Activated naive CD4-positive, alpha-beta T cell treated with Interleukin-2 at 50 U/mL for 16 hours (primary cell): ENCODE measurements at places on chromosomes 3 and 15.
A peak's percentile ranks its signal among the peaks of the same experiment; 100 is the strongest.

- no peak for DNase-seq
Observed at GRCh38 chr3:194286375-194287146, 64.6 kb downstream of the CPN2 start.

GRCh38 chr3:149816986-149817385 is 4.0 kb downstream of the RNF13 start:
- no peak for DNase-seq

DNA sequence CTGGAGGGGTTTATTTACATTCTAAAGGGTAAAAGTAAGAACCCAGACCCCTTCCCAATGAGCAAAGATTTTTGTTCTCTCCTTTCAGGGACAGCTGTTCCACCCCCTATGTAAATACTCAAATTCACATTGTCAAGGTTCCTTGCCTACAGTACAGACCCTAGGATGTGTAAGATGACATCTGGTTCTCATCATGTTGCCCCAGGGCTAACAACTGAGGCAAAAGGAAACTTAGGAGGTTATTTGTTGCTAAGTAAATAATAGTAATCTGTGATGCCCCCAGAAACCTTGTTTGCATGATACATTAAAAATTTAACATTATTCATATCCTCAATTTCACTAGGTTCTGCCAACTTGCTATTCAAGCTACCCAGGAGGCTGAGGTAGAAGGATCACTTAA is 135.0 kb upstream of the CCNL1 start:
- DNase-seq: no peak

DNA sequence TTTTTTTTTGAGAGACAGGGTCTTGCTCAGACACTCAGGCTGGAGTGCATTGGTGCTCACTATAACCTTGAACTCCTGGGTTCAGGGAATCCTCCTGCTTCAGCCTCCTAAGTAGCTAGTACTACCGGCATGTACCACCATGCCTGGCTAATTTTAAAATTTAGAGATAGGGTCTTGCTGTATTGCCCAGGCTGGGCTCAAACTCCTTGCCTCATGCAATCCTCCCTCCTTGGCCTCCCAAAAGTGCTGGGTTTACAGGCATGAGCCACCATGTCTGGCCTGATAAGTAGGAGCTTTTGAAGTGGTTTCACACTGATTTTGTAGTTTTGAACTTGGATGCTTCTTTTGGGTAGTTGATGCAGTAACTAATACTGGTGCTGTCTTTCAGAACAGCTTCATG is 7.8 kb downstream of the MAP2K1 start:
- no peak for DNase-seq

DNA sequence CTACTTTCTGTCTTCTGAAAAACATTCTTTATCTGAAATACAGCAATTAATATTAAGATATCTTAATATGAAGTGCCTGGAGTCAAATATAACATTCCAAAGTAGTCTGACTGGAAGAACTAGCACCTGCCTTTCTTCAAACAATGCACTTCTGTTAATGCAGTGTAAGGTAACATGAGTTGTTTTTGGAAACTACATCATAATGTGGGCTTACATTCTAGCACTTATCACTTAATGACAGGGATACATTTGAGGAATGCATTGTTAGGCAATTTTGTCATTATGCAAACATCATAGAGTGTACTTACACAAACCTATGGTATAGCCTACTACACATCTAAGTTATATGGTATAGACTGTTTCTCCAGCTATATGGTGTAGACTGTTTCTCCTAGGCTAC is 49.2 kb downstream of the SLC15A2 start:
- DNase-seq: no peak

DNA sequence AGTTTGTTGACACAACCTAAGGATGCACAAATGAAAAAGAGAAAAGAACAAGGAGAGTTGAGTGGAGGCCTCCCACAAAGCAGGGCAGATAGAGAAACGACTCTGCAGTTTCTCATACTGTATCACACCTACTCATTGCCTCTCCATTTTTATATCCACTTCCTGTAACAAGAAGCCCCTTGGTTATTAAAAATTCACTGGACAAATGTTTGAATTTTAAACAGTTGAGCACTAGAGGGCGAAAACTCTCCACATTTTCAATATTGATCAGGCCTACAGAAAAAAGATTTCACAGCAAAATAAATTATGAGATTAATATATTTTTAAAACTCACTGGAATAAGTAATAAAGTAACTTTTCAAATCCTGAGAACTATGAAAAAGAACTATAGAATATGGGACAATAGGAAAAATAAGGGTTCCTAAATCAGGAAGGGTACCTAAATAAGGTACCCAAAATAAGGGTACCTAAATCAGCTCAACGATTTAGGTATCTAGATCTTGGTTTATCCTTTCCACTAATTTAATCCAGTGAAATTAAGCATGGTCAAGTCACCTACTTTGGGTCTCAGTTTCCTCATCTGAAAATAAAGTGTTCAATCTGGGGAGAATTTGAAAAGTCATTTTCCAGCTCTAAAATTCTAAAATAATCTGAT is 47.0 kb upstream of the PPIB start:
- no peak for DNase-seq

GRCh38 chr3:50125541-50126286 is 29.4 kb upstream of the SEMA3F start:
- DNase-seq: no peak

DNA sequence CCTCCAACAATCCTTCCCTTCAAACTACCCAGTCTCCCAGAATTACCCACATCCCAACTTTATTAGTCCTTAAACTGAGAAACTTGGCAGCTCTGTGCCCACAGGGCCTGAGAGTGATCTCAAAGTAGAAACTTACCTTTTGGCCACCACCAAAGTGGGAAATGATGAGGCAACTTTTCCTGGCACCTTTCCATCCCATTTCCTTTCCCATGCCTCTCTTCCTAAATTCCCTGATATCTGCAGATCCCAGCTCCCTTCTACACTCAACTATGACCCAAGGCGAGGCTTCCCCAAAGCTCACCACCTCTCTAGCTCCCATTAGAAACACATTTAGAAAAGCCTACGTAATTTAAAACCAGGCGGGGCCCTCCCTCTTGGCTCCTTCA is 271.9 kb downstream of the FOXP1 start:
- DNase-seq: no peak

GRCh38 chr3:156764751-156765150 is 61.4 kb upstream of the LEKR1 start:
- DNase-seq: no peak

GRCh38 chr15:55168350-55168974 is 28.3 kb downstream of the RSL24D1 start:
- DNase-seq: peak; percentile 56

DNA sequence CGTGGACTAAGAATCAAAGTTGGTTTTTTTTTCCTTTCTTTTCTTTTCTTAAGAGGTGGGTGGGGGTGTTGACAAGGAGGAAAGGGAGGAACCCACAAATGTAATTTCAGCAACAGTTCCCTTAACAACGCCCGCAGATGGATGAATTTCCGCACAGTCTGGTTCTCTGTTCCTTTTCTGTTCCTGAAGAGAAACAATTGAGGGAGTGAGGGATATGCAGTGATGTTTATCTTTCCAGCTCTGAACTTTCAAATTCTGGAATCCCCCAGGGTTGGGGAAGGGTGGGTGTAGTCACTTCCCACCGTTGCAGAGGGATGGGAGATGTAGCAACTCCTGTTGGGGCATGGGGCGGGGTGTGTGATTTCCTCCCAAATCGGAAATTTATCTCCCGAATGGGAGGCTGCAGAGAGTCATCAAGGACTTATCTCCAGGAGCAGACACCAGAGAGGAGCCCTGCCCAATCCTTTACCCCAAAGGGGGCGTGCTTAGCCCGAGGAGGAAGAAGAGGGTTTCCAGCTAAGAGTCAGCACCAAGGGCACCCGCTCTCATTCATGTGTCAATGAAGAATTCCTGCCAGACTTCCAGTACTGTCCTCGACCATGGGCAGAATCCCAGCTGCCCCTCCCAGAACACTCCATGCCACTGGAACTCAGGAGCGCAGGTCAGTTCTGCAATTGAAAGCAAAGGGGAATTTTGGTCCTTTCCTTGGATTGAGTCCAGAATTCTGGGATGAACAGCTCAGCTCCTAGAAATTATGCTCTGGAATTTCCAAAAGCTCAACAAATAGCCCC is 35.0 kb upstream of the CFAP161 start:
- DNase-seq: no peak

GRCh38 chr15:41876007-41876406 is 17.8 kb downstream of the SPTBN5 start:
- DNase-seq: no peak

GRCh38 chr15:91231703-91232102 is 131.6 kb downstream of the SV2B start:
- no peak for DNase-seq

DNA sequence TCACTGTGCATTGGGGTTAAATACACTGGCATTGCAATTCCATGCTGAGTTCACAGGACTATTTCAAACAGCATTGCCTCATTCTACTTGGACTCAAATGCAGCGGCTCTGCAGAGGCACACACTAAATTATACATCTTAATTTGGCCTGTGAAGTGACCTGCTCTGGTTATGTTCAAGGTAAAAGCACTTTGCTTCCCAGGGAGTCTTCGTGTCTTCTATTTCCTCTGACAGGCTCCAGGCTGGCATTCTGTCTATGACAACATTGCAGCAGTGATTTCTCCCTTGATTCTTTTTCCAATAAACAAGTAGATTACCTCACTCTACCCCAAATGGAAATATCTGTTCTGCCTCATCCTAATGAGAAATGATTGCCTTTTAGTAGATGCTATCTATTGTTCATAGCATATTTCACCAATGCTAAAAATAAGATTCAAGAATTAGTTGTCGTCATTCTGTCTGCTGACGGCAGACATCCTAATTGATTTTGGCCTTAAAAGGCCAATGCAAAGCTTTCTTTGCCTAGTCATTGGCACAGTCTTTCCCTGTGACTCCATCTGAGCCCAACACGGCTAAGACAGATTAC is 33.8 kb downstream of the FMN1 start:
- no peak for DNase-seq

- DNase-seq: no peak
Observed at GRCh38 chr3:121231872-121232271, 313.9 kb downstream of the POLQ start.

- DNase-seq: no peak
Observed at GRCh38 chr15:84905016-84905916, 20.8 kb downstream of the SLC28A1 start.

DNA sequence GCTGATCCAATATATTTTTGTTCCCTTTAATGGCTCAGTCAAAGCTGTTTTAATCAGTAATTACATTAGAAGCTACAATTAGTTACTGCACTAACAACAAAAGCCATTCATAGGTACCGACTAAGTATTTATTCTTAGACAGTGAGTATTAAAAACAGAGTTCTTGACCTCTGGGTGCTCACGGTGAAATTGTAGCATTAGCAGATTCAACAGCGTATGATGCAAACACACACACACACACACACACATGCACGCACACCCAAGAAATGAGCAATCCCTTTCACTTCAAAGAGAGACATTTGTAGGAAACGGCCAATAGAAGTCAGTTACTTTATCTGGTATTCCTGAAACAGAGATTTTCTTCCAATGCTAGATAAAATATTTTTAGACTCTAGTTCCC is 27.0 kb upstream of the MITF start:
- DNase-seq: no peak

GRCh38 chr3:67657192-67657591 is 2.8 kb upstream of the SUCLG2 start:
- DNase-seq: no peak

- DNase-seq: no peak
Observed at GRCh38 chr3:144775551-144775950, 803.9 kb downstream of the DIPK2A start.

- DNase-seq: peak; percentile 95
Observed at GRCh38 chr3:114290911-114291901, 2.6 kb upstream of the TIGIT start.
